Stomach (tissue), 19 donors: ENCODE measurements at places on chromosomes 13 and 19. TPM values are rescaled to one million over a fixed set of nuclear protein-coding genes. Genes with fewer than 3 reads are reported as not detected.

DAND5 gene
- not detected for total RNA-seq

SCN1B gene
- not detected for total RNA-seq

IGLON5 gene
- not detected for total RNA-seq

ZIK1 gene
- total RNA-seq = not detected

ACP7 gene
- not detected for total RNA-seq

TBXA2R gene
- total RNA-seq = not detected

PTPRH gene
- total RNA-seq = 52.5 TPM

VSTM2B gene
- total RNA-seq = not detected

ZNF154 gene
- total RNA-seq = 0.45 TPM

VSIG10L gene
- 2.2 TPM for total RNA-seq

ZNF431 gene
- 15.6 TPM for total RNA-seq

KLK13 gene
- not detected for total RNA-seq

UBAC2 gene
- 30.1 TPM for total RNA-seq

FXYD7 gene
- not detected for total RNA-seq

ZNF283 gene
- total RNA-seq = 4.2 TPM

IGFL2 gene
- not detected for total RNA-seq
